ENCODE measurements at places on chromosomes 7 and 10.

- no peak for DNase-seq
Measured at GRCh38 chr7:48376263-48376662, 205.0 kb downstream of the ABCA13 start.

DNA sequence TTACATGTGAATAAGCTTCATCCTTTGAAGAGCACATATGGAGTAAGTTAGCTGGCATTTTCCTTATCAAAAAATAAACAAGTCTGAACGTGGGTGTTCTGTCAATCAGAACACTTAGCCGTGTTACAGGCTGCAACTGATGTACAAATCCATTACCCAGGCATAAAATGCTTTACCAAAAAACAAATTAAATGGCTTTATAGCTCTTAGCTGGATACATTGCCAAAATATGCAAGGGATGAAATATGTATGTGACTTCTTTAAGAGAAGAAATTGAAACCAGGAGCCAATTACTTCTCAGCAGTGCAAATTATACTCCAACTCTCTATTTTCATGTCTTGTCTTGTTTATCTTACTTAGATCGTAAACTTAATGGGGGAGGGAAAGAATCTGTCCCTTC is 214.8 kb downstream of the DGKB start:
- DNase-seq, result no peak

DNA sequence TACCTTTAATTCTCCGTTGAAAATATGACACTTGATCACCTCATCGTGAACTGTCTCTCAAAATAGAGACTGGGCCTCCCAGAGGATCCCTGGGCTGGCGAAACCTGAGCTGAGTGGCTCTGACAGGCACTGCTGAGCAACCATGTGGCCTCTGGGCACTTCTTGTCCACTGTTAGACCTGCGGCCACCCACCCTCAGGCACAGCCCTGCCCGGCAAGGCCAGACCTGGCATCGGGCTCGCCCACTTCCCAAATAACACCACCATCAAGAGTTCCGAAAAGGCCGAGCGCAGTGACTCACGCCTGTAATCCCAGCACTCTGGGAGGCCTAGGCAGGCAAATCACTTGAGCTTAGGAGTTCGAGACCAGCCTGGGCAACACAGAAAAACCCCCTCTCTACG is 82.5 kb downstream of the COBL start:
- DNase-seq, result no peak

- DNase-seq, result no peak
Measured at GRCh38 chr7:7642081-7642480, 1.5 kb downstream of the UMAD1 start.

GRCh38 chr7:3780016-3780415 is 479.0 kb downstream of the SDK1 start:
- no peak for DNase-seq

DNA sequence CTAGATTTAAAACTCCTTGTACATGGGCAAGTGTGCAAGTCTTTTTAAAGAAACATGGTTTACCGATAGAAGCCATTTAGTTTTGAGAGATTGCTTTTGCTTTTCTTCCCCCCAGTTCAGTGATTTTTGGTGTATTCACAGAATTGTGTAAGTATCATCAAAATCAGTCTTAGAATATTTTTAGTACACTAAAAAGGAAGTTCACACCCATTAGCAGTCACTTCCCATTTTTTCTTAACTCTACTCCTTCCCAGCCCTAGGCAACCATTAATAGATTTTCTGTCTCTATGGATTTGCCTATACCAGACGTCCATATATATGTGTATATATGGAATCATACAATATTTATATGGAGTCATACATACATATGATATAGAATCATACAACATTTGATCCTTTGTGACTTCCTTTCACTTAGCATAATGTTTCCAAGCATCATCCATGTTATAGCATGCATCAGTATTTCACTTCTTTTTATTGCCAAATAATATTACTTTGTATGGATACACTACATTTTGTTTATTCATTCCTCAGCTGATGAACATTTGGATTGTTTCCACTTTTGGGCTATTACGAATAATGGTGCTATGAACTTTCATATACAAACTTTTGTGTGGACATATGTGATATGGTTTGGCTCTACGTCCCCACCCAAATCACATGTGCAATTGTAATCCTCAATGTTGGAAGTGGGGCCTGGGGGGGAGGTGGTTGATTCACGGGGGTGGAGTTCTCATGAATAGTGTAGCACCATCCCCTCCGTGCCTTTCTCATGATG is 16.5 kb upstream of the ARL4A start:
- DNase-seq, result no peak

DNA sequence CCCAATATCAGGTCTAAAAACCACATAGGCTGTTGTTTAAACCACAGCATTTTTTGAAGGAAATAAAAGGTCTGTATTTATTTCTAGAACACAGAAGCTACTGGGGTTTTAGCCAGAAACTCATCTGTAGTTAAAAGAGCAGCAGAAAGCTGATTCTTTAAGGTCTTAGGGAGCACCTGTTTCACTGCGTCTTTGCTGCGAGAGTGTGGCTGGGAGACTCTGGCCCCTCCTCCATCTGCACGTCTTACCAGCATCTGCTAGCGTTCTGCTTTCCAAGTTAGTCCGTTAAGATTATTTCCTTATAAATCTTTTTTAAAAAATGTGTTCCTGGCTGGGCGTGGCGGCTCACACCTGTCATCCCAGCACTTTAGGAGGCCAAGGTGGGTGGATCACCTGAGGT is 95.9 kb downstream of the ADARB2 start:
- no peak for DNase-seq

GRCh38 chr10:99808270-99808669 is 25.8 kb downstream of the ABCC2 start:
- no peak for DNase-seq

GRCh38 chr10:27710014-27710413 is 35.6 kb downstream of the MKX start:
- no peak for DNase-seq

DNA sequence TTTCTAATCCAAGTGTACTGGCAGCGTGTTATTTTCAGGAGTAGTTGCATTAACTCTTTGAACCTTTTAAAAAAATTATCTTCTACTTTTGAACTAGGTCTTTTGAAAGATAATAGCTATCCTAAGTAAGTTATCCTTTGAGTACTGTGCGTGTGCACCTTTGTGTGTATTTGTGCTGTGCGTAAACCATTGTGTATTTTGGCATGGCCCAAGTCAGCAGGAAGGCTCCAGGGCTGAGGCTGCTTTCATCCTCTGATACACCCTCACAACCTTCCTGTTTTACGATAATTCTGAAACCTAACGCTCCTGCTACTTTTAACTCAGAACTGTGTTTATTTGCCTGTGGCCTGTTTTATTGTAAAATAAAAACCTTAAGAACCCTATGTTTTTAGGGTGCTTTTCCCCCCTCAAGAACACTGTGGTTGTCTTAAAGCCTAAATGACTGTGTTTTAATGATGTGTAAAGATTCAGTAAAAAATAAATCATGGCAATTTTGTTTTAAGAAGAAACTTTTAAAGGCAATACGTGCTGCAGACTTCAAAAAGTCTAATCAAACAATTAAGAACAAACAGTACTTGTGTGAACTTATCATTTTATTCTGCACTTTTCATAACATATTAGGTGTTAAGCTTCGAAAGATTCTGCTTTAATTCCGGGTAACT is 57.5 kb downstream of the HDAC9 start:
- DNase-seq, result no peak

- DNase-seq, result no peak
Measured at GRCh38 chr10:98388101-98388655, 26.8 kb downstream of the PYROXD2 start.

Measured in stimulated activated CD8-positive, alpha-beta memory T cell treated with anti-CD3 and anti-CD28 coated beads, Interleukin-4, amount 100 ng/mL, for 24 hours (primary cell).